ENCODE measurements at places on chromosomes 11 and 22.

DNA sequence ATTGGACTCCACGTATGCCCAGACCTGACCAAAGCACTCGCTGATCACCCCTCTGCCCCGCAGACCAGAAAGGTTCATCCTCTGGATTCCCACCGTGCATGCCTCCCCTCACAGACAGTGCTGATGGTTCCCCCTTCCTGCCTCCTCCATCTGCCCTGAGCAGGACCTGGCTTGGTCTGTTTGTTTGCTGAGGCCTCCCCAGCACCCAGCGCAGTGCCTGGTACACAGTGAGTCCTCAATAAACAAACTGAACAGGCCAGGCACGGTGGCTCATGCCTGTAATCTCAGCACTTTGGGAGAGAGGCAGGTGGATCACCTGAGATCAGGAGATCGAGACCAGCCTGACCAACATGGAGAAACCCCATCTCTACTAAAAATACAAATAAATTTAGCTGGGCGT is 23.7 kb upstream of the RPS3 start:
- no peak for DNase-seq

- DNase-seq = no peak
Measured at GRCh38 chr22:45775062-45775461, 103.4 kb downstream of the ATXN10 start.

DNA sequence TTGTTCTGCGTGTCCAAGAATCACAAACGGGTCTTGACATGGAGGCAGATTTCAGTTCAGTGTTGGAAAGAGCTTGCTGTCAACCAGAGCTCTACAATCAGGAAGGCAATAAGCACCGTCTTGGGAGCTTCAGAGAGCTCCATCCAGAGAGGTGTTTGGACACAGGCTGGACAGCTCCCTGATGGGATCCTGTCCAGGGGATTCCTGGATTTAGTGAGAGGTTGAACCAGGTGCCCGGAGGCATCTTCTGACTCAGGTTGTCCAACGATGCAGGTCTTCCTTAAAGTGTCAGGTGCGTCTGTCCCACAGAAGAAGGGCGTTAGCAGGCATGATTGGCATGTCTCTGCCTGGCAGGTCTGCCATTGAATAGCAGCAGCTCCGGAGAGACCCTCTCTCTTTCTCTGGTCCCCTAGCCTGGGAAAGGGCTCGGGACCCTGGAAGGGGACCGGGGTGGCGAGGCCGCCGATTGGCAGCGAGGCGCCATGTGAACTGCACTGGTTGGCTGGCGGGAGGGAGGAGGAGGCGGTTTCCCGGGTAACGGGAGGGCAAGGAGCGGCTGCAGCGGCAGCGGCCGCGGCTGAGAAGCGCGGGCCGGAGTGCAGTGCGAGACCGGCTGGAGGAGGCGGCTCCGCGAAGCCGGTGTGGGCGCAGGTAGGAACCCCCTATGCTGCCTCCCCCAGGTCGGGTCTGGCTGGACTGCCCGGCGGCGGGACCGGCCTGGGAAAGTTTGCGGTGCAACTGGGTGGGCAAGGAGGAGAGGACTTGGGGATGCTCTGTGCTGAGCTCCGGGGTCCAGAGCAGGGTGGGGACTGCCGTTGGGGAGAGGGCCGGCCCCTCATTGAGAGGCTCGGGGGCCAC is 104.1 kb upstream of the E2F8 start:
- peak; percentile 42 for DNase-seq

DNA sequence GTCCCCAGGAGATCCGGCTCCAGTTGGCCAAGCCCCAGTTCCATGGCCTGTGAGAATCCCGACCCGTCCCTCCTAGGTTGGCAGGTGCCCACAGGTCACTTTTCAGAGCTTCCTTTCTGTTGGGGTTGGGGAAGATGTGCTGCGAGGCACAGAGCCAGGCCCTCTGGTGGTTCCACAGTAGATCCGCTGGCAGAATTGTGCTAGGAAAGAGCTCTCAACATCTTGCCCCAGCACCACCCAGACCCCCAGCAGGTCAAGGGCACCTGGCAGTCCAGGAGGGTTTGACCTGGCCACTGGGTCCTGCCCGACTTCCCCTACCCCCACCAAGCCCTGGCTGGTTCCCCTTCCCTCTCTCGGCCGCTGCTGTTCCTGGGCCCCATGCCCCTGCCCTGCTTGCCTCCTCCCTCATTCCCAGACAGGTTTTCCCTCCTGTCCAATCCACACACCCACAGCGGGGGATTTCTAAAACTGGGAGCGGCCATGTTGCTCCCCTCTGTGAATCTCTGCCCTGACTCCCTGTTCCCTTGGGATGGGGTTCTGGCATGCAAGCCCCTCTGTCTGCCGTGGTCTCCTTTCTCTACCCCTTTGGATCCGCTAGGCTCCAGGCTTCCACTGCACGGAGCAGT is 26.2 kb upstream of the GCAT start:
- DNase-seq = no peak

- DNase-seq = no peak
Measured at GRCh38 chr22:22168190-22168940, 76.2 kb upstream of the VPREB1 start.

DNA sequence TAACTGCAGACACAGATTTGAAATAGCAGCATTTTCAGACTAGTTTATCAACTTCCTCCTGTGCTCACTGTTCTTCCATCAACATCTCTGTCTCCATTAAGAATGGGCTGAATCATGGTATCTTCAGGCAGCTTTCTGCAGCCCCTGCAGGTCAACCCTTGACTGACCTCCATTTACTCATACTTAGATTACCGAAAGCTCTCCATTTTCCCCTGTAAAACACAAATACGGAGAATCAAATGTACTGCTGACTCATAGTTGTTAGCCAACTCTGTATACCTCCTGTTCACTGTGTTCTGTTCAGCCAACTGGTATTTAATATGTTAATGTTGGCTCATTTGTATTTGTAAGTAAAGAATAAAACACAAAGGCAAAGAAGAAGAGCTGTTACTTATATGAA is 364.0 kb downstream of the CASP12 start:
- DNase-seq = no peak

GRCh38 chr22:37569009-37569920 is 9.0 kb downstream of the CDC42EP1 start:
- no peak for DNase-seq

- DNase-seq = no peak
Measured at GRCh38 chr11:122755941-122756340, 82.4 kb upstream of the CRTAM start.

DNA sequence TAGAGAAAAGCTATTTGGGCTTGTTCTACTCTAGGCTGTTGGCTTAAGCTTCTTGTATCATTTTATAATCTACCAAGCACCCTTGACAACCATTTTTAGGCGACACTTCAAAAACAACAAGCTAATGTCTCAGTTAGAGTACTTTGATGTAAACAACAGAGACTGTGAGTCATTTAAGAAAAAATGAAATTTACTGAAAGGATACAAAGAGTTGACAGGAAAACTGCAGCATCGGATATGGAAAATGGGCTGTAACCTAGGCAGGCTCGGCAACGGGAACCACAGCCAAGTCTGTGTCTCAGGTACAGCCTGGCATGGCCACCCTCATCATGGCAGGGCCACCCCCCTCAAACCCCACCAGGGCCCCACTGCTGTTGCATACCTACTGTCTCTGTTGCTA is 4.4 kb upstream of the RNF169 start:
- DNase-seq = no peak

DNA sequence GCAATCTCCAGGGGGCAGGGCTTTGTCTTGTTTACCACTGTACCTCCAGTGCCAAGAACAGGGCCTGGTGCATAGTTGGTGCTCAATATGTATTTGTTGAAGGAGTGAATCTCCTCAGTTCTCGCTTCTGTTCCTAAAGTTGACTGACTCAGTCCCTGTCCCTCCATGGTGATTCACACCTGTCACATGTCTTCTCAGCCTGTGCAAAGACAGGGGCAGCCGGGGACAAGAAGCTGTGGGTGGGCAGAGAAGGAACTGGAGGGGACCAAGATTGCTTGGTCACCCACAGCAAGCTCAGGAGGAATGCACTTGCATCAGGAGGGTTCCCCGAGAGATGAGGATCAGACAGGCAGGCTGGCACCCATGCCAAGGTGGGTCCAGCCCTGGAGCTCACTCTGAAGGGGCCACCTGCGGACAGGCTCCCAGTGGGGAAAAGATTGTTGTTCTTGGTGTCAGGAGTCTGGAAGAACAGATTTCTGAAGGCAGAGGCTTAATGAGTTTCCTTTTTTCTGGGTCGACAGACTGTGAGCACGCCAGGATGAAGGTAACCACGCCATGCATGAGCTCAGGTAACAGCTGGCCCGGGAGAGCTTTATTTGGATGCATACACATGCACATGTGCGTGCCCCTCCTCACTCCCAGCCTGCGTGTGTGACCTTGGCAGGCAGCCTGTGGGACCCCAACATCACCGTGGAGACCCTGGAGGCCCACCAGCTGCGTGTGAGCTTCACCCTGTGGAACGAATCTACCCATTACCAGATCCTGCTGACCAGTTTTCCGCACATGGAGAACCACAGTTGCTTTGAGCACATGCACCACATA is 16.9 kb downstream of the IL17RA start:
- no peak for DNase-seq

GRCh38 chr11:99554232-99554903 is 533.6 kb downstream of the CNTN5 start:
- no peak for DNase-seq

DNA sequence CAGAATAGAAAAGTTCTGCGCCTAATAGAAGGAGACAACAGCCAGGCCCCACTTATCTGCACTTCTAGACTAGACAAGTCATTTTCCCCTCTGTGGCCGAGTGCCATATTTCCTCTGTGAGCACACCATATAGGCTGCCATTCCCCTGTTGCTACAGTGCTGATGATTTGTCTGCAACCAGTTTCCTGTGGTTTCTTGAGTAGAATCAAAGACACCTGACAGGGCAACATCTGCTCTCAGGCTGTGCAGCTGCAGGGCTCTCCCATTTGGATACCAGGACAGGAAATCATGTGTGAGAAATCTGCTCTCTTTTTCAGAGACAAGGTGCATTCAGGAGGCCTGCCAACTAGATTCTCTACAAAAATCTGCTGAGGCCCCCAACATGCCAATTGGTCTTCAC is 879.3 kb downstream of the DLG2 start:
- no peak for DNase-seq

DNA sequence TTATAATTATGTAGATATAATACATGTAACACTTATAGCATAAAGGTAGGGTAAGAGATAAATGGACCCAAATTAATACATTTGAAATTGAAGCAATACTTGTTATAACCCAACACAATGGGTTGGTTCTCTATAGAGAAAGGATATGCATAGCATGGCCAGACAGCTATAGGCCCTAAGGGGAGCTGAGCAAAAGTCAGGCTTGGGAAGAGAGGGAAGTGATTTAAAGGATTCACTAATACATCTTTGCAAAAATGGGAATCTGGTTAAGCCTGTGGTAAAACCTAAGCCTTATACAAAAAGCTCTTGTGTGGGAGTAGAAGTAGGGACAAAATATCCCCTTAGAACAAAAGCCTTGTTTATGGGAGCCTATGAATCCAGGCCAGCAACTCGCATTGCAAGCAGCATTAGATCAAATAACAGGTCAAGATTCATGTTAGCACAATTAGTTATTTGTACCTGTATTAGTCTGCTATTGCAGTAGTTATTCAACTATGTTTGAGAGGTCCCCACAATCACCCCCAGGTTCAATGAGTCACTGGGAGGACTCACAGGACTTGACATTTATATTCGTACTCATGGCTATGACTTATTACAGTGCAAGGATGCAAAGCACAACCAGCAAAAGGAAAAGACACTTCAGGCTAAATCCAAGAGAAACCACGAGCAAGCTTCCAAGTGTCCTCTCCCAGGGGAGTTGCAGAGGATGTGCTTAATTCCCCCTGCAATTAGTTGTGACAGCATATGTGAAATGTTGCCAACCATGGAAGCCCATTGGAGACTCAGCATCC is 144.7 kb upstream of the LMO1 start:
- DNase-seq = no peak

- no peak for DNase-seq
Measured at GRCh38 chr11:128407962-128408361, 179.4 kb downstream of the ETS1 start.

GRCh38 chr11:61951484-61952135 is 1.5 kb downstream of the BEST1 start:
- no peak for DNase-seq

- no peak for DNase-seq
Measured at GRCh38 chr11:134571301-134571700, 159.3 kb upstream of the B3GAT1 start.

GRCh38 chr22:19972652-19973550 is 31.3 kb upstream of the TXNRD2 start:
- no peak for DNase-seq

DNA sequence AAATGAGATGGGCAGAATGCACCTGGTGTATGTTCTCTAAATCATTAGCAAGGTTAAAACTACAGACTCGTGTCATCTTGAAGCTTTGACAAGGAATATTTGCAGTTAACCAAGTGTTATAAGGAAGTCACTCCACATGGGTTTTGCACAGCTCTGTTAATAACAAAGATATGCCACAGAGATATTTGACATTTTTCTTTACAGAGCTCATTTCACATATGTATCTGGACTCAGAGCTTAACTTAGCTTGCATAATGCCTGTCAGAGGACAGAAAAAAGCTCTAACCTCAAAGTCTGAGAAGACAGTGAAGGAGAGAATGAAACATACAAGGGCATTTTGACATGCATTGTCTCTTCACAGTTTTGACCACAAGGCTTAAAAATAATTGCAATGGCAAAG is 105.5 kb downstream of the C11orf87 start:
- no peak for DNase-seq

- DNase-seq = no peak
Measured at GRCh38 chr11:128508770-128509510, 78.4 kb downstream of the ETS1 start.

DNA sequence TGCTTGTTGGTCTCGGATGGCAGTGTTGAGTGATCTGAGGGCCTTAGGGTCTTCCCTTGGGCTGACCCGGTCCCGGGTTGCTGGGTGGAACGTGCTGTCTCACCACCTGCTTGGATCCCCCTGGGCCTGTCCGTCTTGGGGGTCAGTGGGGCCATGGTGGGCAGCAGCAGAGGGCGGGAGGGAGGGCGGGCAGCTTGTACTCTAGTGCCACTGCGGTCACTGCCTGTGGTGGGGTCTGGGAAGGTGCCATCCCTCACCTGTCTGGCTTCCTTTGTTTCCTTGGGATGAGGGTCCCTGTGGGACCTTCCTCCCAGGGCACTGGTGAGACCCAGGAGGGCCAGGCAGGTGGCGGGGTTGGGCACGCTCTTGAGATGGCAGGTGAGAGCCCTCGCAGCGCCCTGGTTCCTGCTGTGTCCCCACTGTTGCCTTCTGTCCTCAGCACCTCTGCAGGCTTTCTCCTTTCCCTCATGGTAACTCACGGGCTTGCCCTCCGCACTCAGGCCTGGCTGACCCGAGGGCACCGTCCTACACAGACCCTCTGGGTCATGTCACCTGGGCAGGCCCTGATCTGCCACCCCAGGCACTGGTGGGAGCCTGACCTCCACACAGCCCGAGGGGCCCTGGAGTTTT is 34.2 kb downstream of the TBC1D22A start:
- DNase-seq = no peak
